ENCODE measurements at places on chromosomes 2 and 18.

GRCh38 chr18:71798986-71799673 is 745.0 kb downstream of the CBLN2 start:
- no peak for DNase-seq

- no peak for DNase-seq
Measured at GRCh38 chr2:174158003-174158402, 90.3 kb downstream of the OLA1 start.

- no peak for DNase-seq
Measured at GRCh38 chr18:79360933-79361332, 34.8 kb upstream of the NFATC1 start.

- DNase-seq = no peak
Measured at GRCh38 chr2:53913721-53914120, 54.0 kb upstream of the GPR75 start.

- DNase-seq = no peak
Measured at GRCh38 chr2:72130659-72131360, 16.9 kb downstream of the CYP26B1 start.

DNA sequence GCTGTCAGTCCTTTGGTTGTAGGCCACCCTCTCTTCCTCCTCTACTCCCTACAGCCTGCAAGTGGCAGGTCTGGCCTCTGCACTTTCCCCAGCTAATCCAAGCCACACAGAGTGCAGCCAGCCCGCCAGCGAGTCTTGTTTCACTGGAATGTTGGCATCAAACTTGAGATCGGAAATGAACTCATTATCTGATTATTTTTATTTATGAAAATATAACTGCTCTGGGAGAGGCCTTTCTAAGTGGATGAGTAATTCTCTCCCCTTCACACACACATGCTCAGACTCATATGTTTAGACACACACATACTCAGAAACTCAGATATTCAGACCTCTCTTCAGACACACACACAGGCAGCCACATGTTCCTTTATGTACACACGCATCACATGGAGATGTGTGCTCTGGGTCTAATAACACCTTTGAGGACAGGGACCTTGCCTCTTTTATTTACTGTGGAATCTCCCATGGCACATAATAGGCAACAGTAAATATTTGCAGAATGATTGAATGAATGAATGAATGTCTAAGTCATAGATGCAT is 151.3 kb downstream of the ZFP36L2 start:
- no peak for DNase-seq

DNA sequence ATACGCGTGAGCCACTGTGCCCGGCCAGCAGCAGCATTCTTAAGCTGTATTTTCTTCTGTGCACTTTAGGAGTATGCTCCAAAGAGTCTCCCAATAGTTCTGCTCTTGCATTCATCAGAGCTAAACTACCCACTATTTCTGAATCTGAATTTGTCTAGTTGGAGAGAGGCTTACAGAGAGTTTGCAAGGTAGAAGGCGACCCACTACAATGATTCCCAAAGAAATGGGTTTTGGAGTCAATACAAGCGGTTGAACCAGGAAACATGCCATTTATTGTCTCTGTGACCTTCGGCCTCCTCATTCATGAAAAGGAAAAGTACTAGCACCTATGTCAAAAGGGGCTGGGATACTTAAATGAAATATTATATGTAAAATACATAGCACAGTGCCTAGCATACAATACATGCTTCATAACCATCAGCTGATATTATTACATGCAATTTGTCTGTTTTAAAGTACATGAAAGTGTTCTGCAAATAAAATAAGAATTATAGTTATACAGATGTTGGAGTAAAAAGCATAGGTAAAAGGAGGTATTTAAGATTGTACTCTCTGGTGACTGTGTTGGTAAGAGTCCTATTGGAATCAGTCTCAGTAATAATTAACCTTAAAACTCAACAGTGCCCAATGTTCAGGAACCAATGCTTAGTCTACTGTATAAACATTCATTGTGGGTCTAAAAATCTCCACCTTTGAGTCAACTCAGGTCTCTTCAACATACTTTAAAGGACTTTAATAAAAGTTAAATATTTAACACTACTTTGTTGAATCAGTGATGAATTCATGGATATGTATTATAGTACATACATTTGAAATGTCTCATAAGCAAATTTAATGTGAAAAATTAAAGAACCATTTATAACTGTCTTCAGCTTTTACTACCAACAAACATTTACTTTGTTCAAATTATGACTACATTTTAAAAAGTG is 89.8 kb upstream of the GRB14 start:
- DNase-seq = no peak

- DNase-seq = peak; percentile 11
Measured at GRCh38 chr18:58768293-58768974, 96.2 kb upstream of the ZNF532 start.

GRCh38 chr2:11592671-11593574 is 59.1 kb downstream of the GREB1 start:
- no peak for DNase-seq

DNA sequence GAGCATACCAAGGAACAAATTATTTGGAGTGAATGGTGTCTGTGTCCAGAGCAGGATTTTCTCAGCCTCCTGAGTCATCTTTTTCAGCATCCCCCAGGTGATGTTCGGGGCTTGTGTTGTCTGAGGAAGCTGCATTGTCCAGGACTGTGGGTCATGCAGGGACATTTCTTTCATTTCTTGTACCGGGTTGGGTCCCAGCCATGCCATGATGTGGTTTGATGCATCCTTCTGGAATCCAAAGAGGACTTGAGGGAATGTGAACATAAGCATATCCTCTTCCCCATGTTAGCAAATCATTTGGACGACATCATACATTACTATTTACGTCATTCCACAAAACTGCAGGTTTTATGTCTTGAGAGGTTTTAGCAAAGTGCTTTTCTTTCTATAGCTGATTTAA is 797.8 kb downstream of the CCDC85A start:
- DNase-seq = no peak

DNA sequence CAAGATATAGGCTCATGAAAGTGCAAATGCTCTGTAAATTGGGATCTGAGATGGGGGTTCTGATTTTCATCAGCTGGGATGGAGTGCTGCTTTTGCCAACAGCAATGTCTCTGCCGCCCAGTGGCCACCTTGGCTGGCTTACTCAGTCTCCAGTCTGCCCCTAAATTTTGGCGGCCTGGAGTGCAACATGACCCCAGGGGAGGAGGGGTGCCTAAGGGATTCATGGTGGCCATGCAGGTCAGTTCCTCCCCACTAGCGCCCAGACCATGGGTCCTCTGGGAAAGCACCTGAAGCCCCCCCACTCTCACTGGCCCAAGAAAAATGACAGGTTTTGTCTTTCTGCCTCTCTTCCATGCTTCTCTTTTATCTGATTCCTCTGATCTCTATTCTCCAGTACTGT is 45.0 kb downstream of the SLC4A3 start:
- DNase-seq = no peak

- DNase-seq = no peak
Measured at GRCh38 chr2:3253913-3254441, 123.6 kb downstream of the EIPR1 start.

- DNase-seq = no peak
Measured at GRCh38 chr2:30359644-30360167, 87.3 kb upstream of the LCLAT1 start.

DNA sequence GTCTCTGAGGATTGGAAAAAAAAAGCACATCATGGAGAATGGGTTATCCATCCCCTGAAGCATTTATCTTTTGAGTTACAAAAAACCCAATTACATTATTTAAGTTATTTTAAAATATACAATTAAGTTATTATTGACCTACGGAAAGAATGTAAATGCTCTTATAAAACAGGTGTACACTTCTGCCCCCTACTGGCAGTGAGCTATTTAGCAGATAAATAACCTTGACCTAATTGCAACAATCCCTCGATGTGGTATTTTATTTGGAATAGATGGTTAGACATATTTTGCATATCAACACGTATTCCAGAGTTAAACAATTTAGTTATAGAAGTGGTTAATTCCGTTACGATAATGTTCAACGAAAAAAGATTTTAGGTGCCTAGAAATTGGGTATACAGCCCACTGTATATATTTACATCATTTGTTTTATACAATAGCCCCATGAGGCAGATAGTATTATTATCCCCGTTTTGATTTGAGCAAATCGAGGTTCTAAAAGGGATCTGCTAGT is 9.1 kb upstream of the DAW1 start:
- no peak for DNase-seq

- no peak for DNase-seq
Measured at GRCh38 chr2:1162768-1163584, 212.3 kb downstream of the SNTG2 start.

DNA sequence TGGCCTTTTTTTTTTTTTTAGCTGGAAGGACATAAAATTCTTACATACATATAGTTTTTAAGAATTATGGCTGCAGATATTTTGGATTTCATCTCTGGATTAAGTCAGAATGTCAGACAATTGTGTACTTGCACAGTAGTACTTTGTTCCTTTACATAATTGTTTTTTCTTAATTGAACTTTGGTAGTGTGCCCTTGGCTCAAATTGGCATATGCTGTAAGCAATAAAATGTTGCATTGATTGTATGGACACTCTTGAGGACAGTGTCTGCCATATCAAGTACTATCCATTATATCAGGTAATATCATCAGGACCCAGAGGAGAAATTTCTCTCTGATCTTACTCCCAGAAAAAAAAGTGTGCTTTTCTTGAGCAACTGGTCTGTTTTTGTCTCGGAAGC is 15.3 kb downstream of the ZC3H6 start:
- no peak for DNase-seq

DNA sequence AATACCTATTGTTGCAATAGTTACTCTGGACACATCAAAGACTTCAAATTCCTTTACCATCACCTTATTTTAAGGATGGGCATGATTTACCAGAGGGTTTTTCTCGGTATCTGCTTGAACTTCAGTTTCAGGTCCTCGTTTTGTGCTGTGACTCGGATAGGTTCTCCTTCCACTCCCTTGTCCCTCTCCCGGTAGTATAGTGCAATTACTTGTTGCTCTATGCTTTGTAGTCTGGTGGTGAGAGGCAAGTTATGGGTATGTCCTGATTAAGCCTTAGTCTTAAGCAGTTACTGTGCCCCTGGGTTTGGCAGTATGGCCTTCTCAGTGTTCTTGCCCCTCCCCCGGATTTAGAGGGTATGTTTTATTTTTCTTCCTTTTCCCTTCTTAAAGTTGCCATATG is 96.6 kb downstream of the RHBDD1 start:
- DNase-seq = no peak

- DNase-seq = no peak
Measured at GRCh38 chr2:119756837-119757236, 2.9 kb upstream of the PTPN4 start.

DNA sequence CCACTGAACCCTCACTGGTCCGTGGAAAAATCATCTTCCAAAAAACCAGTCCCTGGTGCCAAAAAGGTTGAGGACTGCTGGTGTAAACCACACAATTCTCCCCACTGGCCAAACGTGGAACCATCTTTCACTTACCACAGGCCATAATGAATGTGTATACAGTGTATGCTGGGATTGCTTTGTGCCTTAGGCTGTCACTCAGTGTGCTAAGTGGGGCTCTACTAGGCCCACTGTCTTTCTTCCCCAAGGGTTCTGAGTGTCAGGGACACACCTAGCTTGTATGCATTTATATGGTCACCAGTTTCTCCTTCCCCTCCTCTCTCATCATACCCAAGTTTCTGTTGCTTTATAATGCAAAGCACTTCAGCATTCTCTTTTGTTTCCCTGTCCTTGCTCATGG is 27.2 kb downstream of the SCYGR8 start:
- no peak for DNase-seq

DNA sequence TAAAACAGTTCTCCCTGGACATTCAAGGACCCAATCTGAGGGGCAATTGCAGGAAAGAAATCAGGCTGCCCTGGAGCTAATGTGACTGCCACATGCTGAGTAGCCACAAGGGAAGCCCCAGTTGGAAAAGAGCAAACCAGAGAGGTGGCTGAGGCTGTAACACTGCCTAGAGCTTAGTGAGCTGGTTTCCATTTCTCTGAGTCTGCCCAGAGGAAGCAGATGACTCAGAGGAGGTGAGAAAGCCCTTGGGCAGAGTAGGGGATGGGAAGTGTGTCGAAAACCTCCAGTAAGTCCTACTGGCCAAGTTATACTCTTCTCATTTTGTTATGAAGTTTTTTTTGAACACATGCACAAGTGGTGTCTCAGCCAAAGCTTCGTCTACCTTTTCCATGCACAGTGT is 753.0 kb downstream of the CNTNAP5 start:
- no peak for DNase-seq

DNA sequence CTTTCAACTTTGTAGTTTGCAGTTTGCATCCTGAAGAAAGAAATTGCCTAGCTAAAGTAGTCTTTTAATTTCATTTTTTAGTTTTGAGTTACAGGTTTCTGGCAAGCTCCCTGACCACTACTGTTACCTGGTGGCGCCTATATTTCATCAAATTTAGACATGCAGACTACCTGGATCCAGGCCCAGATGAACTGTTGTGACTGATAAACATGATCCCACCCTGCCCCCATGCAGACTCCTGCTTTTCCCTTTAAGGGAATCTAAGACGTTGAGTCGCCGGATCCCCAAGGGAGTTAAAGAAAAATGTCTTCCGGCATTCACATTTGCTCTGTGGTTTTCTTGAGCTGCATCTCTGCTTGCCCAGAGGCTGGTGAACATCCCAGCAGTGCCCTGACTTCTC is 22.2 kb downstream of the METAP1D start:
- no peak for DNase-seq

DNA sequence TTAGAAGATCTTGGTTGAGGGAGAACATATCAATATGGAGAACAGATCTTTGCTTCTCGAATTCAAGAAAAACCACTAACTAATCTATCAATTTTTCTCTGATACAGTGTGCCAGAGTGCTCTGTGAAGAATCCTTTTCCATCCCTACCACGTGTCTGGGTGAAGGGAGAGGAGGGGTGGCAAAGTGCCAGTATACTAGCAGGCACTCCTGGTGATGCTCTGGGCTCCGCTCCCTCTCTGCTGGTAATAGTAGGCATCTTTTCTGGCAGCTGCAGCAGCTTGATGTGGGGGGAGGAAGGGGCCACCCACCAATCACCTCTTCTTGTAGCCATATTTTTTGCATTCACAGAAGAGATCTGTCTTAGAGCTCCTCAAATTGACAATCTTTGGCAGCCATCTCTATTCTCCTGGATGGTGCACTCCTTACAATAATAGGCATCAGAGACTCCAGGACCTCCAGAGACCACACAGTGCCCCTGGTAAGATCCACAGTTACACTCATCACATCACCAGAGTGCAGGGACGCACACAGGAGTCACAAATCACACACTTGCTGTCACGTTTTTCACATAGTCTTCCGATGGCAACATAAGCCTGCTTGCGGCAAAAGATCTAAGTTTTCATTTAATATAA is 15.7 kb downstream of the STK39 start:
- no peak for DNase-seq

Data from T-helper 22 cell (primary cell).